ENCODE measurements at places on chromosomes 11 and 22. TPM values are rescaled to one million over a fixed set of nuclear protein-coding genes. Genes with fewer than 3 reads are reported as not detected.

GRCh38 chr11:4979036-4979435 is 15.6 kb upstream of the OR51L1 start:
- DNase-seq: no peak

DNA sequence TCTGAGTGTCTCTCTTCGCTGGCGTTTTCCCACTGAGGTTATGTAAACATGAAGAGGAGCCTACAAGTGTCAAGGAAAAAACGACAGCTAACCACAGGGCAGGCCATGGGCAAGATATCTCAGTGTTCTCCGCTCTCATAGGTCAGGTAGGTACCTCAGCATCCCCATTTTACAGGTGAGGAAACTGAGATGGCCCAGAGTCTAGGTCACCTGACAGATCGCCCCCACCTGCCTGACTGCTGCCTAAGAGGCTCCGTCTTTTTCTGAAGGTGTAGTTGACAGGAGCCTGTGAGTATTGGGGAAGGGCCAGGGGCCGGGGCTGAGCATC is 847 bp upstream of the NDUFA6 start:
- DNase-seq: no peak

DNA sequence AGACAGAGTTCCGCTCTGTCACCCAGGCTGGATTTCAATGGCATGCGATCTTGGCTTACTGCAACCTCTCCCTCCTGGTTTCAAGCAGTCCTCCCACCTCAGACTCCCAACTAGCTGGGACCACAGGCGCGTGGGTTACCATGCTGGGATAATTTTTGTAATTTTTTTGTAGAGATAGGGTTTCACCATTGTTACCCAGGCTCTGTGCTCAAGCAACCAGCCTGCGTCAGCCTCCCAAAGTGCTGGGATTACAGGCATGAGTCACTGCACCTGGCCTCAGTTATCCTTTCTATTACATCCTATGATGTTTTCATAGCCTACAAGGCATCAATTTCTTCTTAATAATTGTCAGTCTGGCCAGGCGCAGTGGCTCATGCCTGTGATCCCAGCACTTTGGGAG is 36.5 kb downstream of the LRRC74B start:
- no peak for DNase-seq

GRCh38 chr11:129373489-129373953 is 2.1 kb upstream of the BARX2 start:
- no peak for DNase-seq

- no peak for DNase-seq
Measured at GRCh38 chr11:26950260-26950719, 43.6 kb upstream of the FIBIN start.

- DNase-seq: no peak
Measured at GRCh38 chr22:37218771-37219411, 6.6 kb upstream of the SSTR3 start.

- no peak for DNase-seq
Measured at GRCh38 chr22:22093743-22094142, 111.2 kb upstream of the TOP3B start.

DNA sequence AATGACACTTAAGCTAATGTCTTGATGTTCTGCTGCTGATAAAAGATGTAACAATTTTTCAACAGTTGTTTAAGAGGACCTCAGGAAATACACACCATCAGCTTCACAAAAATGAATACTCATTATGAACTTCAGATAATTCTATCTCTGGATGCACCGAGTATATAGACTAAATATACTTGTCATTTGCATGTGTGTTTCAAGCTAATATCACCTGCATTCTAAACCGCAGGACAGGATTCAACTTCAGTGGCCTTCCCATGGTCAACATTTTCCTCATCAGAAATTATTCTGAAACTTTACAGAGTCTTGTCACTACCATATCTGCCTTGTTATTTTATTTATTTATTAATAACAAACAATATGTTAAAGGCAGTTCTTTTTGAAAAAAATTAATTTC is 717.0 kb upstream of the CCDC179 start:
- DNase-seq: no peak

- no peak for DNase-seq
Measured at GRCh38 chr11:107741044-107741823, 29.4 kb upstream of the SLN start.

DNA sequence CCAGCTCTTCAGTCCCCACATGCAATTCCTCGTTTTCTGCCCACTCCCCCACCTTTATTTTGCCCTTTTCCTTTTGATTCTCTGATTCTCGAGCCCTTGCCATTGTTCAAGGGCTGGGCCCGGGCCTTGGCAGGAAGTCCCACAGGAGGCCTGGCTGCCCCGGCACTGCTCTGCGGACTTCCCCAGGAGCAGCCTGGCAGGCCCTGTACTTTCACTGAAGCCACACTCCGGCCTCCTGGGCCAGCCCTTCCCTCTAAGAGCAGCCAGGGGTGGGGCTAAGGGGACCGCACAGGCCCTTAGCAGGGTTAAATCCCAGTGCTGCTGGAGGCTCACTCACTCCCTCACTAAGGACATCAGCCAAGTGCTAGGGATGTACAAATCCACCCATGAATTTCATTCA is 4.1 kb downstream of the LRRC32 start:
- no peak for DNase-seq

- DNase-seq: no peak
Measured at GRCh38 chr11:103920449-103920848, 116.0 kb upstream of the DDI1 start.

The LMNTD2 gene
- total RNA-seq: 0.40 TPM

The VSIG2 gene
- total RNA-seq: 1.2 TPM

The SLC22A8 gene
- not detected for total RNA-seq

The TMEM86A gene
- total RNA-seq: 2.6 TPM

The MOGAT2 gene
- total RNA-seq: not detected

The MIOX gene
- total RNA-seq: not detected
